GM10248 (cell line): ENCODE measurements at places on chromosomes 16 and 17.

- DNase-seq, result no peak
Measured at GRCh38 chr17:49915670-49916069, 53.3 kb upstream of the DLX4 start.

DNA sequence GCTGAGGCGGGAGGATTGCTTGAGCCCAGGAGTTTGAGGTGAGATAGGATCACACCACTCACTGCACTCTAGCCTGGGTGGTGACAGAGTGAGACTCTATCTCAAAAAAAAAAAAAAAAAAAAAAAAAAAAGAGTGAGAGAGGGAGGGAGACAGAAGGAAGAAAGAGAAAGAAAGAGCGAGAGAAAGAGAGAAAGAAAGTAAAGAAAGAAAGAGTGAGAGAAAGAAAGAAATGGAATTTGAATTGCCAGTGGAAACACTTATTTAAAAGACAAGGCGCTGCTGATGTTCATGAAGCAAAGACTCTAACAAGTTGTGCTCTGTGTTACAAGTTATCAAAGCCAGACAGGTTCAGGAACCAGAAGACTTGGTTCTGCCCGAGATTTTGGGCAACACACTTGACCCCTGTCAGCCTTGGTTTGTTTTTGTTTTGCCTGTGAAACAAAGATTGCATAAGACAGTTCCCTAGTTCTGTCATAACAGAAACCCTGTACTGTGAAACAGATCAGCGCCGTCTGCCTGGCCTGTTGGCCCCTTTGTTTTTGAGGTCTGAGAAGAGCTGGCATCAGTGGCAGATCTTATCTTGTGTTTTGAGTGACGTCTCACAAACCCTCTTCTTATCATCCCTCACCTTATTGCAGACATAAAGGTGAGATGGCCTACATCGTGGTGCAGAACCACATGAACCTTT lies 55.4 kb upstream of the ENDOV start:
- no peak for DNase-seq

GRCh38 chr16:22734368-22734767 lies 79.6 kb upstream of the HS3ST2 start:
- no peak for DNase-seq

DNA sequence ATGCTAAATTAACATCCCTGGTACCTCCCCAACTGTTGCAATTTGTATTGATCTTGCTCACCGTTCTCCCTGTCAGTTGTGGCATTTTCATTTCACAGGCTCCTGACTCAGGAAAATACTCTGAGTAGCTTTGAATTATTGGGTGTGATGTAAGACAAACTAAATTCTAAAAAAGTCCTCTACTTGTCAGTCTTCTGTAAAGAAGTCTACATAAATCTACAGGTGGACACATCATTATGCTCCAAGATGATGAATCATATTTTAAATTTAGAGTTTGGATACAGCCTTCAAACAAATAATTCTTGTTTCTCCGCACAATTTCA lies 47.2 kb downstream of the MARCHF10 start:
- DNase-seq, result no peak

DNA sequence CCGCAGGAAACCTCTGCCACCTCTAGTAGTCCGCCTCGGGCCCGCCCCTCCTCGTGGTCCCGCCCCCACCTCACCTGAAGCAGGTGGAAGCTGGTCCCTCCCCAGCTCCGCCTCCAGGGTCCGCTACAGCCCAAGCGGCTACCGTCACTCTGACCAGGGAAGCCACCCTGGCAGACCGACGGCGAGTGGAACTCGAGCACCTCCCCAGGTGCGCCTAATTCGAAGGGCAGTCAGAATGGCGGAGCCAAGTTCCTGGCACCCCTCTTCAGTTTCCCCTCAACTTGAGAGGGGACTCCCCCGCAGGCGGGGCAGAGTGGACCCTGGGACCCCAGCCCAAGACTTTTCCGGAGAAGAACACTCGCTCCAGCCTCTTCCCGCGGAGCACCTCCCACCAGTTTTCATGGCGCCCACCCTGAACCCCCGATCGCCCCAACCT lies 507 bp downstream of the FHOD1 start:
- DNase-seq, result peak; percentile 44

- DNase-seq, result no peak
Measured at GRCh38 chr16:11485676-11486075, 101.0 kb downstream of the LITAF start.

- no peak for DNase-seq
Measured at GRCh38 chr16:50878536-50878935, 136.7 kb downstream of the CYLD start.

DNA sequence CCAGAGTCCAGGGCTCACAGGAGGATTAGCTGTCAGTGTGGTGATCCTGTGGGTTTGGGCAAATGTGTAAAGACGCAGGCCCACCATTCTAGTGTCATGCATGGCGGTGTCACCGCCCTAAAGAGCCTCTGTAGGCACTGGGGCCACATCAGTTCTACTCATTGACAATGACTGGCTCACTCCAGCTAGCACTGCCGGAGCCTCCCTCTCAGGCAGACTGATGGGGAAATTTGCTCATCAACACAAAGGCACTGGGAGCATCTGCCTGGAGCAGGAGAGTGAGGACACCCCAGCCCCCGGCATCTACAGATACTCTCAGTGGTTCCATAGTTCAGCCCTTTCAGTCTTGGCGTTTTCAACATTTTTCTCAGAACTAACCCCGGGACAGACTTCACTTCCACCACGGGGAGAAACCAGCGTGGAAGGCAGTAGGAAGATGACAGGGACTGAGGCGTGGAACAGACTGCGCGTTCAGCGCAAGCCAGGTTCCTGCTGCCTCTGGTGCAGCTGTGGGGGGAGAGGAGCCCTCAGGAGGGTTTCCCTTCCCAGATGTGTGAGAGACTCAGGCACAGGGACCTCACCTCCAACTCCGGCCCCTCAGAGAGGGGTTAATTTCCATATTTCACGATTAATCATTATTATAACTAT lies 256.6 kb downstream of the RBFOX3 start:
- no peak for DNase-seq

GRCh38 chr16:72171236-72171635 lies 719 bp downstream of the PMFBP1 start:
- no peak for DNase-seq

- no peak for DNase-seq
Measured at GRCh38 chr17:42521666-42522262, 14.3 kb upstream of the NAGLU start.

DNA sequence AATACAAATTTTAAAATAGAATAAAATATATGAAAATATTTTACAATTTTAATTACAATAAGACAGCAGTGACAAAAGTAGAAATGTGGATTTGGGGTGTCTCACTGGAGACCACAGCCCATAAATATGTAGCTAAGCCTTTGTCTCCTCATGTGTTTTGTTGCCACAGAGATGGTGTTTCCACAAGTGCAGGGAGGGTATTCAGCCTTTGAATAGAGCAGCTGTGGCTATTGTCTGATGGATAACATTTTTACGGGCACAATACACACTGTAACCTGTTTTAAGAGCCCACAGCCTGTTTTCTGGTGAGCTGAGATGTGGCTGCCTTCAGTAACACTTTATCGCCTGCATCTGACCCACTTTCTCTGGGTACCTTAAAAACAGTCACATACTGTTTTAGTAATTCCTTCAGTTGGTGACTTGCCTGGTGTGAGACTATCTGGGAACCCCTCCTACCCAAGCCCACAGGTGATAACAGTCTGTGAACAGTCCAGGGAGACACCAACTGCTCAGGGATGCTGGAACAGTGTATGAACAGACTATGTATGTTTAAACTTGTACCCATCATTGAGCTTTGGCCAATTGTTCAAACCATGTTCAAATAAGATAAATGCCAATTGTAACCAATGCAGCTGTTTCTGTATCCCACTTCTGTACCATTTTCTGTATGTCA lies 7.8 kb upstream of the AHSP start:
- no peak for DNase-seq

- DNase-seq, result no peak
Measured at GRCh38 chr17:17161121-17161520, 45.0 kb downstream of the PLD6 start.

- DNase-seq, result peak; percentile 6
Measured at GRCh38 chr16:414395-415169, 10.9 kb upstream of the RAB11FIP3 start.

DNA sequence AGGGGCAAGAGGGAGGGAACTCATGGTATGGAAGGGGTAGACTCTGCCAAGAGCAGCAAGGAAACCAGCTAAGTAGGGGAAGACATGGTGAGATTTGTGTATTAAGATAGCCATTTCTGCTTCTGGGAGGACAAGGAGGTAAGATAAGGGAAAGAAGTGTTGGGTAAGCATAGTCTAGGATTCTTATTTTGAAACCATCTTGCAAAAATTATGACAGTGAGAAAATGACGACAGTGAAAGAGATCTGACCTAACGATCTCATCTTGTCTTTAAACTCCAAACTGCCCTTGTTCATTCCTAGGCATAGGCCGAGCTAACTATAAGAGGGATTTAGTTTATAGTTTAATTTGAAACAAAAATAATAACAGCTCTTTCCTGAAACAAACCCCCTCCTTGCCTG lies 5.6 kb upstream of the RBL2 start:
- no peak for DNase-seq

GRCh38 chr16:2902337-2903130 lies 9.2 kb upstream of the FLYWCH1 start:
- no peak for DNase-seq

DNA sequence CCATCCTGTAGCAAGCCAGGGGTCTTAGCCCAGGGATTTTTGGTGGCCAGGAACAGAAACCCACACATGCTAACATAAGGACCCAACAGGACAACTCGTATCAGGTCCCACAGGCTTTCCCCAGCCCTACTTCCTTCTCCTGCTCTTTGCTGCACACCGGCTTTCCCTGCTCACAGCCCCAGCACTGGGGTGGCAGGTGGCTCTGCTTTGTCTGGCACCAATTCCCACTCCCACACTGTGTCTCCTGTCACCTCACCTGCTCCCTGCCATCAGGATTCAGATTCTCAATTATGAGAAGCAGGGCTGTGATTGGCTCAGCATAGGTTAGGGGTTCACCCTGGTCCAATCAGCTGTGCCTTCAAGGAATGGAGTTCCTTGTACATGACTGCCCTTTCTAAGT lies 94.1 kb downstream of the TMEM132E start:
- no peak for DNase-seq

DNA sequence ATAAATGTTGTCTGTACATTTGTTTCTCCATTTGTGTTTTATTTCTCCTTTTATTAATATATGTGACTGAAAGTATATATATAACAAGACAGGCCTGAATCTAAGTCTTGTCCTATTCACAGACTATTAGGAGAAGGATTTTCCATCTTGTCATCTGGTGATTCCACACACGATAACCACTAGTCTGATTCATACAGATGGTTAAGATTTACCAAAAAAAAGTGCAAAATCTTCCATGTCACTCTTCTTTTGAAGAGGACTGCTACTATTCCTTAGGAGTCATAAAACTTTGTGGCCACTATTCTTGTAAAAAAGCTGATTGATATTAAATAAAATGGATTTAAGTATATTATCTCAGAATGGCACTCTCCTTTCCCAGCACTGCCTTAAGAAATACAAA lies 156.3 kb downstream of the ITFG1 start:
- no peak for DNase-seq

GRCh38 chr16:84581158-84581557 lies 36.7 kb downstream of the COTL1 start:
- no peak for DNase-seq

DNA sequence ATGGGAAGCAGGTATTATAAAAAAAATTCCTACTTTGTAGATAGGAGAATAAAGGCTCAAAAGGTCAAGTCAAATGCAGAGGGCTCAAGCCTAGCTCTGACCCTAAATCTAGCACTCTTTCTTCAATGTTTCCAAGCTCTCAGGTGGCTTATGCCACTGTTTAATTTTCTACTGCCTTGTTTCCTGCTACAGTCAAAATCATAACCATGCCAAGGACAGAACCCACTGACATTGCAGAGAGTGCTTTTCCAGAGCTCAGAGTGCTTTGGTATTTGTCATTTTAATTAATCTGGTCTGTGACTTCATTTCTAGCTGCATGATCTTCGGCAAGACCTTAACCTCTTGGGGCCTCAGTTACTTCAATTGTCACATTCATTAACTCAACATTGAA lies 344.7 kb downstream of the CA10 start:
- no peak for DNase-seq

DNA sequence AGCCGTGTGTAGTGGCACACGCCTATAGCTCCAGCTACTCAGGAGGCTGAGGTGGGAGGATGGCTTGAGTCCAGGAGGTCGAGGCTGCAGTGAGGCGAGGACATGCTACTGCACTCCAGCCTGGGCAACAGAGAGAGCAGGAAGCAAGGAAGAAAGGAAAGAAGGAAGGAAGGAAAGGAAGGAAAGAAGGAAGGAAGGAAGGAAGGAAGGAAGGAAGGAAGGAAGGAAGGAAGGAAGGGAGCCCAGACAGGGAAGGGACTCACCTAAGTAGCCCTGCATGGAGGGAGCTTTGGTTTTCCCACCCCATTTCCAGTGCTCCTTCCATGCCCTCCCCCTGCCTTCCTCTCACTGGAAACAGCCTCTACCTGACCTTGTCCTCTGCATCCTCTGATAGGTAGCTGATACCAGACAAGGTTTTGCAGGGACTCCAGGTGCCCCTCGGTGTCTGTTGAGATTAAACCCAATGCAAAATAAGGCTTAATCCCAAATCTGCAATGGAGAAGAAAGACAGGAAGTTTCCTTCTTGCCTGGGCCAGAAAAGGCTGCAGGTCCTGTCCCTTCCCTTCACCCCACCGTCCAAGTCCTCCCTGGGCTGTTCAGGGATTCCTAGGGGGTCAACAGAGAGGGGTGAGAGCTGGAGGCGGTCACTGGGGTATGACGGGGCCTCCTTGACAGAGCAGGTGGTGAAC lies 21.5 kb upstream of the CA4 start:
- DNase-seq, result no peak

- DNase-seq, result no peak
Measured at GRCh38 chr16:27980919-27981700, 82.4 kb downstream of the GSG1L start.

DNA sequence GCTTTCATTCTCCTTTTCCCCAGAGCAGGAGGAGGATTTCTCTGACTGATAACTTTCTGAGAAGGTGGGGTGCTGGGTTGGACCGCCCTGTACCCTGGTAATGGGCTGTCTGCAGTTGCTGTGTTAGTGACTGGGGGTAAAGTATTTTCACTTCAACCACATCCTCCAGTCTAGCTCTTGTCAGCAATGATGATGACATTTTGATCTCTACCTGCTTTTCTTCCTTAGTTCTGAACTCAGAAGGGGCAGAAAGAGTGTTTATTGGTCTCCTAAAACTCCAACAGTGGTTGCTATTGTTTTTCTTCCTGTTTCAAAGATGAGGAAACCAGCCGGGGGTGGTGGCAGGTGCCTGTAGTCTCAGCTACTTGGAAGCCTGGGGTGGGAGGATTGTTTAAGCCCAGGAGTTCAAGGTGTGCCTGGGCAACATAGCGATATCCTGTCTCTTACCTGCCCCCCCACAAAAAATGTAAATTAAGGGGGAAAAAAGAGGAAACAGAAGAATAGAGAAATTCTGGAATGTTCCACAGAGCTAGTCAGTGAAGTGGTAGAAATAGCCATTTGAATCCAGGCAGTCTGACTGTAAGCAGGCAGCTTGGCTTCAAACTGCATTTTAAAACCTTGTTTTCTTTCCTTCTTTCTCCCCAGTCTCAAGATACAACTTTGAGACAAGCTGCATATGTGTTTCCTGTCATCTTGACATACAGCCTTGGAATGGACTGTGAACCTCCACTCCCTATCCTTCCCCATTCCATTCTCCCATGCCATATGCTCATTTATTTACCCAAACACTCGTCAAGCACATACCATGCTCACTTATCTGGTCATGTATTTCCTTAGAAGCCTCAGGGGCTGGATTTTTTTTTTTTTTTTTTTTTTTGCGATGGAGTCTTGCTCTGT lies 3.3 kb upstream of the N4BP1 start:
- peak; percentile 55 for DNase-seq
